Prostate gland (tissue), 2 donors: ENCODE measurements at places on chromosomes 12 and 14. TPM values are rescaled to one million over a fixed set of nuclear protein-coding genes. Genes with fewer than 3 reads are reported as not detected.
A peak's percentile ranks its signal among the peaks of the same experiment; 100 is the strongest.

DNA sequence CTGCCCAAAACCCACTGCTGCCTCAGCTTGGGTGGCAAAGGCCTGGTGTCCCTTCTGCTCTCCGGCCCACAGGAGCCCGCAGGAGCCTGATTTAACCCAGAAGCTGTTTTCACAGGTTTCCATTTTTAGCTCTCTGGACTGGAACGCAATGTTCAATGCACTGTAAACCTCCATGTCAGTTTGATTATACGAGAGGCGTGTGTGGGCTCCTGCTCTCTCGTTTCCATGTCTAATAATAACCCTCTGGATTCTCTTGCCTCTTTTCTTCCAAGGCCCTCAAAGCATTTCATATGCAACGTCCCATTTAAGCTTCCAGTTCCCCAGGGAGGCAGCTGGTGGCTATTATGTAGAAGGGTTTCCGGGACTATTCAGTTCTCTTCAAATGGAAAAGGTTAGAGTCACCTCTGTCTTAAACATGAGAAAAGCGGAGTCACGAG, 161.1 kb downstream of the SUDS3 start:
- peak overlapping the region; percentile 73 for H3K27ac ChIP-seq
- no peak overlapping the region for H3K4me3 ChIP-seq
- no peaks in the 10 kb centered on the region for H3K4me1 ChIP-seq
- DNase-seq, result peak; percentile 7
- H3K36me3 ChIP-seq, result no peaks in the 10 kb centered on the region

- no peaks in the 10 kb centered on the region for H3K27me3 ChIP-seq
- no peak overlapping the region for H3K27ac ChIP-seq
- no peak for DNase-seq
- H3K36me3 ChIP-seq, result no peaks in the 10 kb centered on the region
- H3K4me3 ChIP-seq, result no peak overlapping the region
- no peaks in the 10 kb centered on the region for H3K4me1 ChIP-seq
These were observed 41.0 kb downstream of the BDKRB1 start for GRCh38 chr14:96297000-96297399.

GPRC5D gene
- not detected for total RNA-seq

HOXC4 gene
- total RNA-seq, result not detected

CISTR gene
- total RNA-seq, result not detected

PYGL gene
- total RNA-seq, result 23.6 TPM

GLI1 gene
- total RNA-seq, result 11.5 TPM
